ENCODE measurements at places on chromosomes 6 and 20. TPM values are rescaled to one million over a fixed set of nuclear protein-coding genes. Genes with fewer than 3 reads are reported as not detected.

Gene TGIF2
- 18.0 TPM for total RNA-seq

Gene ACTL10
- not detected for total RNA-seq

Gene DEFB112
- not detected for total RNA-seq

Gene ARG1
- total RNA-seq, result not detected

Measured in Panc1 (cell line).